ENCODE measurements at places on chromosomes 12 and 14. TPM values are rescaled to one million over a fixed set of nuclear protein-coding genes. Genes with fewer than 3 reads are reported as not detected.

GRCh38 chr12:97063292-97063935 lies 156.4 kb downstream of the NEDD1 start:
- DNase-seq: no peak

GRCh38 chr14:64841772-64842750 lies 37.6 kb downstream of the SPTB start:
- no peak for DNase-seq

- DNase-seq: no peak
Observed at GRCh38 chr12:32907898-32908476, 11.4 kb upstream of the PKP2 start.

GRCh38 chr14:106683631-106684030 lies 1157.2 kb downstream of the TMEM121 start:
- no peak for DNase-seq

GRCh38 chr12:110108309-110109036 lies 15.7 kb upstream of the IFT81 start:
- no peak for DNase-seq

DNA sequence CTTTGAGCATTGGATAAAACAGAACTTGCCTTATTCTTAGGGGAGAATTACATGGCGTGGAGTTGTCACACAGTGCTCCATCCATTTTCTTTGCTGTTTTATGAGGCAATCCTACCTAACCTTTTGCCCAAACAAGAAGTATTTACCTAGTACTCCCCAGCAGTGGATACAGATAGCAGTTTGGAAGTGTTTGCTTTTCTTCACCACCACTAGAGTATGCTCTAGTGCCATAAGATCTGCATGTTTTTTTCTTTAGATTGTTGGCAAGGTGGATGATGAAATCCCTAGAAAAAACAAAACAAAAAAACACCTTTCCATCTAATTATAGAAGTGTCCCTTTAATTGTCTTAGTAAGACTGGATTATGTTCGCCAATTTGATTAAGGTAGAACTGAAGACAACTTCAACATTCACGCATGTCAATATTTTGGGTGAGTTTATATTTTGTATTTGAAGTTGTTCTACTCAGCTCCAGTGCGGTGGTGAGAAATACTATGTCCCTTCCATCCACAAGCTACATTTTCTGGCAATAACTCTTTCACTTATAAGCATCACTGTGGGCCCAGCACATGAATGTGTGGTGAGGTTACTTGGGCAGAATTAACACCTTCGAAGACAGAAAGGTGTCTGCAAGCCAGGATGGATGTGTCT lies 23.6 kb upstream of the TMEM260 start:
- no peak for DNase-seq

DNA sequence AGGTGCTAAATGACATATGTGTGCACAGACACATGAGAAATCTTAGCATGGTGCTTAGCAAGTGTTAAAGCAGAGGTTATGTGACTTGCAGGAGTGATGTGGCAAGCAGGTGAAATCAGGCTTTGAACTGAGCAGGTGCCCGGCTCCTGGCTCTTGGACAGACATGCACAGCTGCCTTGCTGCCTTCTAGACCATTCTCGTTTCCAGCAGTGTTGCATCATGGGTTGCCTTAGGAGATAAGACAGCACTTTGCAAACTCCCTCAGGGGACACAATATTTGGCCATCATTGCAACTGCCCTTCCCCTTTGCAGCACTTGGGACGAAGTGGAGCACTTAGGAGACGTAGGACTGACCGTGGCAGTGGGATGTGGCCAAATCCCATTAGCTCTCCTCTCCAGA lies 17.2 kb upstream of the GSC start:
- peak; percentile 54 for DNase-seq

GRCh38 chr12:90910958-90911357 lies 44.0 kb downstream of the CCER1 start:
- no peak for DNase-seq

GRCh38 chr12:119840582-119840981 lies 36.5 kb downstream of the CIT start:
- DNase-seq: no peak

DNA sequence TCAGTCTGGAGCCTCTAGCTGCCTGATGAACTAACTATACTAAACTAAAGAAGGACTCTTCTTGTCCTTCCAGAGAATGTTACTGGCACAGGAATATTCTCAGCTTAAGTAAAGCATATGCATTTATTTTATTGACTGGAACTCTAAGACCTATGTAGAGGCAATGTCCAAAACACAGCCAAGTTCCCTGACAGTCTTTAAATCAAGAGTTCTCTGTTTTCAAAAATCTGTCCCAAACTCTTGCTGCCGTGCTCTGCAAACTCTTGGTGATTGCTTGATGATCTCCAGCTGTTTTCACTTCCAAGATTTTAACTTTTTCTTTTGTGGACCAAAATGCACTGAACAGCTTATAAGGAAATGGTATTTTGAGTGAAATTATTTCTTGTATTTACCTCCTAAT lies 67.5 kb upstream of the DAAM1 start:
- no peak for DNase-seq

- no peak for DNase-seq
Observed at GRCh38 chr12:2687058-2687457, 107.7 kb upstream of the FKBP4 start.

DNA sequence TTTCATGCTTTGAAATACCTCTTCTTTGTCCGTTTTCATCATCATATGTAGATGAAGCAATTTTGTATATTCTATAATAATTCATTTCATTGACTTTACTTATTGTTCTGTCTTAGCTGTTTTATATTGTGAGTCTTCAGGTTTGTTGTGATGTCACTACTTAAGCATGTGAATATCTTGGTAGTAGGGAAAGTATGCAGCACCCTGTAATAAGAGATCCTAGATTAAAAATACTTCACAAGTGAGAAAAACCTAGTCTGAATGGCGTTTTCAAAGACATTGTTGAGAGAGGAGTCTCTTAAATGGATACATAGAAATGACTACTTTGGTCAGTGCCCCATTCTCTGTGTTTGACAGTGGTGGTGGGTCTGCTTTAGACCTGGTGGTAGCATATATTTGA lies 61.4 kb downstream of the SLC16A7 start:
- DNase-seq: no peak

DNA sequence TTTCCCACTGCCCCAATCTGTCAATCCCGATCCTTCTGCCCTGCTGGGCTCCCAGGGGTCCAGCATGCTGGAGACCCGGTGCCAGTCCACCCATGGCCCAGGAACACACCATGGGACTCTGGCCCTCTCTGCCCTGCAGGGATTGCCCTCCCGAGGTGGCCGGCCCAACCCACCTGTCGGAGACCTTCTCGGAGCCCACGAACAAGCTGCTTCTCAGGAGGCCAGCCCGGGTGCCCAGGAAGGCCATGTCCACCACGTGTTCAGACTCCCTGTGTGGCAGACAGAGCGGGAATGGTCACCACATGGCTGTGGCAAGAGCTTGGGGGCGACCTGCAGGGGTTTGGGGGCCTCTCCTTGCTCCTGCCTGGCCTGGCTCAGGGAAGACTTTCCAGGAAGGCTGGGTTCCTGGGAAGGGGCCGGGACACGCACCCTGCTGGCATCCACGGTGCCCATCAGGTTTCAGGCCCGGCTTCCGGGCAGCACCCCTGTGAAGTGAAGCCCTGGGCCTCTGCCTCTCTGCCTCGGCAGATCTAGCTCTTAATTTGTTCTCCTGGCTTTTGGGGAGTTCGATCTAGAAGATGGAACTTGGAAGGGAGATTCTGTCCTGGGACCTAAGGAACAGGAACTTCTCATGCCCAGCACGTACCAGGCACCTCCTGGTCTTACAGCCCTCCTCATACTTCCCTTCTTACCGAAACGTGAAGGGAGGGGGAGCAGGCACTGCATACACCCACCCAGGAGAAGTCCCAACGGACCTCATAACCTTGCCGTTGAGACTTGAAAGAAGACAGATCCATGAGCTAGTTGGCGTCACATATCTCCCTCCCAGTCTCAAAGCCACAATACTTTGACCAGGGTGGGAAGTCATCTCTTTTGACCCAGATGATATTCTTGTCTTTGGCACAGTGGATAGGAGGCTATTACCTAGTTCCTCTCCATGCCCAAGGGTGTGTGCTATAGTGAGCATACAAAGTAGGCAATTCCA lies 26.3 kb downstream of the LRTM2 start:
- peak; percentile 66 for DNase-seq

DNA sequence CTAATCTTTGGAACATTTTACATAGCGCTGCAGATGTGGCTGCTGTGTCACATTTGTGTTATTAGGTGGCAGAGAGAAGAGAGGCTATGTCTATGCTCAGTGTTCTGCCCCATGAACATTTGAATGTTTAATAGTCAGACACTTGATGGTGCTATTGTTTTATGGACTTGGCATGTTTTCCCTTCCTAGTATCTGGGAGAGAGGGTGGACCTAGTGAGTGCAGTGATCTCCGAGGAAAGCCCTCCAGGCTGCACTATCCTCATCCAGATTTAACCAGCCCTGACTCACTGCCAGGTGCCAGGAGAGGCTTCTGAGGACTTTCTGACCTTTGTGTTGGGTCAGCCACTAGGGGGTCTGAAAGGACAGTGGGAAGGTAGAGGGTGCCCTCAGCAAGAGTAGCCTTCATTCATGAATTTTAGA lies 24.3 kb downstream of the ZFC3H1 start:
- no peak for DNase-seq

- DNase-seq: no peak
Observed at GRCh38 chr12:79690142-79690637, 574 bp downstream of the PAWR start.

DNA sequence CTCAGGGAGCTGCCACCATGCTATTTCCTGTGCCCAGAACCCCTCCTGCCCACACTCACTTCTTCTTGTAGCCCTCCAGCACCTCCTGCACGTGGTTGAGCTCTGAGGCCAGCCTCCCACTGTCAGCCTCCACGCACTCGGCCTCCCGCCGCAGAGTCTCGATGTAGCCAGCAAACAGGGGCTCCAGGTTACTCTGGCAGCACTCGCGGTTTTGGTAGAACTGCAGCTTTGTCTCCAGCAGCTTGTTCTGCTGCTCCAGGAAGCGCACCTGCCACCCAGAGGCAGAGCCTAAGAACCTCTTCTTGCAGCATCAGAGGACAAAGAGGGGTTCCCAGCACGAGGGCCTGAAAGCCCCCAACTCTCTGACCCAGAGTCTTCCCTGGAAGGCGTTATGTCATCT lies 2.1 kb downstream of the KRT83 start:
- DNase-seq: peak; percentile 74

DNA sequence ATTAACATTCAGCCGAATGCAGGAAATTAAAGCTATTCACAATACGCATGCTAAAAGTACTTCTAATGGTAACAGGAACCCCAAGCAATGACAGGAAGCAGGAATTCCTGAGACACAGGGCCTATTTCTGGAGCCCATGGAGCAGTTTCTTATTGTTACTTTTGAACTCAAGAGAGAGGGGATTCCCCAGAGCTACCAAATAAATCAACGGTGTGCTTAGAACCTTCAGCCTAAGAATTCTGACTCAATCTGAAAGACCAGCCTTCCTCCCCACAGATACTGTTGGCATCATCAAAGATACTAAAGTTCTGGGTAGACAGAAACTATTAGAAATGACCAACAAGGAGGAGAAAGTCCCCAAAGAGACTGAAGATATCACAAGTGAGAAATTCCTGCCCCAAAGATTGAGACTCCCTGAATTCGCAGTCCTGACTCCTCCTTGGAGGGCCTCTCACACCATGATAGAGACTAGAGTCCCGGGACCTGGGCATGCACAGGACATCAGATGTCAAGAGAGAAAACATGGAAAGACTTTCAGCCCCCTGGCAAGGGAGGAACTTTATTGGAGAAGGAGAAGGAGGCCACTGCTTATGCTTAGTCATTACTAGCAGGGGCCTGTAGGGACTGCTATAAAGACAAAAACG lies 32.7 kb downstream of the RTRAF start:
- no peak for DNase-seq

GRCh38 chr14:100152091-100152490 lies 7.4 kb downstream of the DEGS2 start:
- DNase-seq: no peak

DNA sequence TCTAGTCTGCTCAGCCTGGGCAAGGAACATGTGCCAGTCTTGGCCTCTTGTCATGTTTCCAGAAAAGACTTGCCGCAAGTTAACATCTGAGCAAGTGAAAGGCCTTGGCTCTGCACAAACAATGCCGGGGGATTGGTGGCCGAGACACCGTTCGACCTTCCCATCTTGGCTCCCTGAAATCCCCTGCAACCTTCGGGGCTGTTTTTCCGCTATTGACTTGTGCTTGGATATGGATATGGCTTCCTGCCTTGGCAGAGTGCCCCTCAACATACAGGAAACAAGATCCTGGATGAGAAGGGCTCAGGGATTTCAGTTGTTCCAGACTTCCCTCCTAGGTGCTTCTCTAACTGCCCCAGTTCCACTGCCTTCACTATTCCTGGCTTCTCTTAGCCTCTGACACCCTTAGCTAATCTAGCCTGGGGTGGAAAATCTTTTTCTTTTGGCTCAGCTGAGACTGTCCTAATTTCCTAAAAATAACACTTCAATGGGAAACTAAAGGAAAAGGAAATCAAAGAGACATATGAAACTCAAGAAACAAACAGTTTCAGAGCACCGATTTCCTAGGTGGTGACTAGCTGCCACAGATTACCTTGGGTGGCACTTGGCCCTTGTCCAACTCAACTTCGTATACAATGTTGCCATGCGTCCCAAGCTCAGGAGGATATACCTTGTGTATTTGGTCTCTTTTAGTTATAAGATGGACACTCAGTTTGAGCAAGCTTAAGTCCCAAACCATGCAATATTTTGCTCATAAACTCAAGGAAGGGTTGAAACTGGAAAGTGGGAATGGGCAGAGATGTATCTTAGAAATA lies 33.9 kb downstream of the RDH12 start:
- no peak for DNase-seq

- peak; percentile 31 for DNase-seq
Observed at GRCh38 chr14:34049790-34050189, 98.9 kb upstream of the EGLN3 start.

DNA sequence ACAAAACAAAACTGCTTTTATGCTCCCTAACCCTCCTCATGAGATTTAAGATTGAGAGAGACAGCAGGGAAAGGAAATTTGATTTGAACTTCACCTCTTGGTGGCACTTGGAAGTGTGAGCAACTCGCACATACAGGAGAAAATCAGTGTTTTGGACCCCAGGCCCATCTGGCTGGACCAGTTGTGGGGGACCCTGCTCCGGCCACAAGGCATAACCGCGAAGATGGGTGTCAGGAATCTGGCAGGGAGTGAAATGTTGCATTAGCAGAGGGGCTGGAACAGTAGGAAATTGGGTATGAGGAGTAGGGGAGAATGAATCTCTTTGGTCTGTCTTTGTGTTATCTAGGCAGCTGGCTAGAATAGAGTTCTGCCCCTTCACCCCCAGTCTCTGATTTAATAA lies 1.2 kb downstream of the CIROP start:
- DNase-seq: no peak

- peak; percentile 87 for DNase-seq
Observed at GRCh38 chr14:91286530-91286937, 42.0 kb upstream of the GPR68 start.

GRCh38 chr14:103100281-103101121 lies 6.0 kb downstream of the EXOC3L4 start:
- no peak for DNase-seq

GAS2L3 gene
- total RNA-seq: 2.8 TPM

BDKRB1 gene
- not detected for total RNA-seq

SLC38A6 gene
- 4.1 TPM for total RNA-seq

MANSC4 gene
- total RNA-seq: not detected

ACAD10 gene
- total RNA-seq: 30.8 TPM

HVCN1 gene
- 3.5 TPM for total RNA-seq

LRTM2 gene
- total RNA-seq: not detected

BAZ1A gene
- total RNA-seq: 8.4 TPM
